Epithelial cell of umbilical artery (primary cell): ENCODE measurements at places on chromosomes 11 and 22. TPM values are rescaled to one million over a fixed set of nuclear protein-coding genes. Genes with fewer than 3 reads are reported as not detected.

Gene TBX10
- not detected in 2 replicates for total RNA-seq

Gene SEC14L6
- total RNA-seq, result under 0.01 TPM in 2 replicates

Gene SLC5A1
- 0.32 TPM in 1 of 2 replicates, not detected in the other for total RNA-seq

Gene ABTB2
- total RNA-seq, result 0.15 and 0.97 TPM in 2 replicates

Gene PLAAT4
- 0.65 and 7.9 TPM in 2 replicates for total RNA-seq

Gene TRIM21
- 24.0 and 62.8 TPM in 2 replicates for total RNA-seq

Gene BTG4
- not detected in 2 replicates for total RNA-seq

Gene CFAP300
- total RNA-seq, result 0.61 TPM in 1 of 2 replicates, not detected in the other

Gene TYR
- total RNA-seq, result not detected in 2 replicates

Gene RASSF10
- under 0.01 TPM in 1 of 2 replicates, not detected in the other for total RNA-seq

Gene VWCE
- 1.6 and 2.3 TPM in 2 replicates for total RNA-seq

Gene JAML
- 0.65 and 1.2 TPM in 2 replicates for total RNA-seq

Gene PRR14L
- 22.6 and 23.7 TPM in 2 replicates for total RNA-seq
